NK-92 treated with Interleukin-12 subunit alpha and Interleukin-12 subunit beta, amount 100 ng/mL, for 24 hours (cell line): ENCODE measurements at places on chromosomes 7 and 10.

GRCh38 chr10:97827702-97828291 lies 21.8 kb upstream of the GOLGA7B start:
- DNase-seq: no peak

GRCh38 chr10:71475243-71475871 lies 78.6 kb downstream of the CDH23 start:
- no peak for DNase-seq

- no peak for DNase-seq
Observed at GRCh38 chr10:111439034-111439842, 362.4 kb downstream of the ADRA2A start.

DNA sequence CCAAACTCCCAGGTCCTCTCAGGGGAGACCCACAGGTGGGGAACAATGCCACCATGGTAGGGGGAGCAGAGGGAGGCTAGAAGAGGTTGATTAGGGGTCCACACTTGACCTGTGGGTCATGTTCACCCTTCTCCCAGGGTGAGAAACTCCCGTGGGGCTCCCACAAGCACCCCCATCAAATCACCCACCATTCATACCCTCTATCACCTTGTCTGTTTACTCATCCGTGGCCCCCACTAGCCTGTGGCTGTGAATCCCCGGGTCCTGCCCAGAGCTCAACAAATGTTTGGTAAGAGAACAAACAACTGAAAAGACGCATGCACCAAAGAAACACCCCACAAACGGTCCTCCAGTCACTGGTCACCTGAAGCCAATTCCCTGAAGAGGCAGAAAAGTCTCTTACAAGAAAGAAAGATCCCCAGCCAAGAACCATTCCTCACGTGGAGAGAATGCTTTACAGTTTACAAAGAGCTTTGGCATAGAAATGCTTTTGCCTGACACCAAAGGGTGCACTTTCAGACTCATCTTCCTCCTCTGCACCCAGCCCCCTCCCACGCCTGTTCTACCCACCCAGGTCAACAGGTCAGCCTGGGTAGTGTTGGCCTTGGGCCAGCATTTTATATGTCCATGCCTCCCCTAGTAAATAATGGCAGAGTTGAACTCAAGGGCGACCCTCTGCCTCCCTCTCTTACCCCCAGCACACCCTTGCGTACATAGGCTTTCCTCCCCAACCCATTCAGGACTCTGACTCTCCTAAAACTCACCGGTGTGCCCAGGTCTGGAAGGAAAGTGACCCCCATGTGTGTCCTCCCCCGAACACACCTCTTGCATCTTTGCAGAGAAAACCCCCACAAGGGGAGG lies 1.9 kb downstream of the ZCCHC24 start:
- no peak for DNase-seq

- DNase-seq: no peak
Observed at GRCh38 chr10:21523557-21524008, 1.9 kb downstream of the SKIDA1 start.

DNA sequence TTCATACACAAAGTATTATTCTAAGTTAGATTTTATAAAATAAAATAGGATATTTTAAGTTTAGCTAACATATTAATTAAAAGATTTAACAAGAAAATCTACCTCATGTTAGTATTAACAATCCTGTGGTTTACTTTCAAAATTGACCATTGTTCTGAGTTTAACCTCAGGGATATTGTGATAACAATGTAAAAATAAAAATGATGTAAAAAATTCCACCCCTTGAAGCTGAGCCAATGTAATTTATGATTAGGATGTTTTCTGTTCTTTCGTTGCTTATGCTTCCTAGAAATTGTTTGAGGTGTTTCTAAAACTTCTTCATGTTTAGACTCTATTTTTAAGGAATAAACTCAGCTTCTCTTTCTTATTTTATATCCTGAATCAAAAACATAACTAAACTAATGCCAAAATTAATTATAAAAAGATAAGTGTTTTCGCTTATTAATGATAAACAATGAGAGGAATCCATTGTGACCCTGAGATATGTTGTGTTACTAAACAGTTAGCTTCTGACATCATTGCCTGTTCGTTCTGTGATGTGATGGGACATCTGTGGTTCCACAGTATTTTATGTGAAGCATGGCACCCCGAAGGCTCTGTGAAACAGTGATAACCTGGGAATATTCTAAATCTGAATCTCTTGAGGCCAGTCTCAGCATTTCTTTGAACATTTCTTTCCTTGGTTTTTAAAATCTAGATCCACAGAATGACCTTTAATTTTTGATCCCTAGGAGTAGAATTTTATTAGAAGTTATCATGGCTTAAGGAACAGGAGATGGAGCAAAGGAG lies 340.8 kb downstream of the ARL4A start:
- no peak for DNase-seq

DNA sequence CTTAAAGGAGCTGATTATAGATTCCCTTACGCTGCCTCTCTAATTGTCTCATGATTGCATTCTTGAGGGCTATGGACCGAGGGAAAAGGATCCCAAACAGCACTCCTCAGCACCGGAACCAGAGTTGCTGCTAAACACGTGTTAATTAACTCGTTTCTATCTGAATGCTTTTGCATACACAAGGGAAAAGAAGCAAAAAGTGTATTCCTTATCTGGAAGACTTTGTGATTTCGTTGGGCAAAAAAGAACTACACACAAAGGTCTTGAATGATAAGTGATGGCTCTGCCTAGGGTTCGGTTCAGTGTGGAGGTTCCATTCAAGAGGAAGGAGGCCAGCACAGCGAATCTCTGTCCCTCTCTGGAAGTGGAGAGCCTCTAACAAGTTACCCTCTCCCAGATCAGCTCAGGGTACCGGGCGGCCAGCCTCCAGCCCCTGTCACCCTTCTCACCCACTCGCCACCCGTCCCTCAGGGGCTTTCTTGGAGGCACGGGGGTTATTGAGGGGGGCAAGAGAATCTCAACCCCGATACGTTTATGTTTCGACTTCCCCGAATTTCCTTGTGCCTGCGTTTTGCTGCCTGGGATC lies 515 bp upstream of the SLC4A2 start:
- DNase-seq: no peak

GRCh38 chr7:29042824-29043231 lies 84.7 kb upstream of the TRIL start:
- no peak for DNase-seq

- no peak for DNase-seq
Observed at GRCh38 chr7:95886501-95887090, 114.2 kb downstream of the DYNC1I1 start.

DNA sequence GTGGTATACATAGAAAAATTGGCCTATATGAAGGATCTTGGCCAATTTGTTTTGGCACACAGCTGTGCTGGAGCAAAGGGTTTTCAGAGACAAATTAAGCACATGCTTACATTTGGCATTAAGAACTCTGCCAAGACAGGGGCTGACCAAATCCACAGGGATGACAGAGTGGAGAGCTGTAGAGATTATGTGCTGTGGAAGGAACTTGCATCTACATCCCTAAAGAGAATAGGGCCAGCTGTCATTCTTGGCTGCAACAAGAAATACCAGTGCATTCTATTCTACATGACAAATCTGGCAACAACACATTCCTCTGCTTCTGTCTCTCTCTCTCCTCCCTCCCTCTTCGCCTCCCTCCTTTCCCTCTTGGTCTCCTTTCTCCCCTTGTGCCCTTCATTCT lies 75.6 kb downstream of the POM121L12 start:
- DNase-seq: no peak

DNA sequence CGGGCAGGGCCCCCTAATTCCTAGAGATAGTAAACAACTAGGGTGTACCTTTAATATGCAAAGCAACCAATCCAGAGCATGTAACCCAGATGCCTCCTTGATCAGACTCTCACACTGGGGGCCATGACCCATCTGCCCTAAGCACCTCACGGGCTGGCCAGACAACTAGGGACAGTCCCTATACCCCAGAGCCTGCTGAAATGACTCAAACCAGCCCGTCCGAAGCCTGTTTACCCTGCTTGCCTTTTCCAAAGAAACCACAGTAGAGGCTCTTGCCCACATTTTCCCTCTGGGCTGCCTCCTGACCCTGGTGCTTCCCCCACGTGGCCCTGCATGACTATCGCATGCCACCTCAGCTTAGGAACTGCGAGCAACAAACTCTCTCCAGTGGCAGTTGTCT lies 46.2 kb downstream of the RGS10 start:
- no peak for DNase-seq

- no peak for DNase-seq
Observed at GRCh38 chr7:38335128-38335491, 61.7 kb upstream of the TARP start.

DNA sequence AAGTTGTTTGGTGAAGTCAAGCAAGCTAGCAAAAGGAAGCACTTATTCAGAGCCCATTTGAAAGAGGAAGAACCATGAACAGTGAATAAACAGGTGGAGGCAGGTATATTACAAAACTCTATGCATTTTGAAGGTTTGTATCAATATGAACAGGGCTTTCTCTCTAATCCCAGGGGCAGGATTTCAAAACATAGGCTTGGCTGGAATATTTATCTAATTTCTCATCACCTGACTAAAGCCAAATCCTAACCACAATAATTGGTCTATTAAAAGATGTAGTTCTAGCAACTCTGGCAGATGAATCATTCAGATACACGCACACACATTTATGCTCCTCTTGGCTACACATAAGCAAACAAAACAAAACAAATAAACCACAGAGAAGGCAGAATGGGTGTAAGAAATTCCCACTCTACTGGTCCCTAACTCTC lies 554.4 kb downstream of the INHBA start:
- no peak for DNase-seq

- no peak for DNase-seq
Observed at GRCh38 chr10:21078410-21079329, 181.6 kb upstream of the NEBL start.

- DNase-seq: no peak
Observed at GRCh38 chr7:26309089-26309488, 17.4 kb downstream of the SNX10 start.

DNA sequence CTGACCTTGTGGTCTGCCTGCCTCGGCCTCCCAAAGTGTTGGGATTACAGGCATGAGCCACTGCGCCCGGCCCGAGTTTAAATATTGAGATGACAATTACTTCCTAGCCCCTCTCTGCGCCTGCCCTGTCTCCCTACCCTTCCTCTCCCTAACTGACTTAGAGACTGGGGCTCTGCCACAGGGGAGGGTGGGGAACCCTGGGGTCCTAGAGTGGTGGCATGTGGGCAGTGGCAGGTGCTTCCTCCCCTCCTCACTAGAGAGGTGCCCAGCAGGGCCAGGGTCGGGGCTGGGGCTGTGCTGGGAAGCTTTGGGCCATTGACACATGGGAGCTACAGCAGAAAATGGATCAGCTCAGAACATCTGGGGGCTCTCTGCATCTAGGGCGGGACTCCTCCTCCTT lies 7.0 kb upstream of the ACHE start:
- DNase-seq: no peak

- peak; percentile 56 for DNase-seq
Observed at GRCh38 chr10:119207713-119208552, 562 bp downstream of the GRK5 start.

DNA sequence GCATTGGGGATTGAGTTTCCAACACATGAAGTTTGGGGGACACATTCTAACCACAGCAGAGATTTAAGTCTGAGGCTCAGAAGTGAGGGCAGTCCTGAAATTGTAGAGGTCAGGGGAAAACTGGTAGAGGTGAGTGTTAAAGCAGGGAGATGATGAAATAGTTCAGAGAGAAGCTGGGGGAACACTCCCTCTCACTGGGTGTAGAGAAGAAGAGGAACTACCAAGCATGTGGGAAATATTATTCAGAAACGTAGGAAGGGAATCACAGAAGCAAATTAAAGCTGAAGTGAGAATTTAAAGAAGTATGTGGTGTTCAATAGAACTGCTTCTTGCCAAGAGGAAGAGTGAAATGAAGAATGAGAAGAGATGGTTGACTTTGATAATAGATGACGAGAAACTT lies 121.5 kb upstream of the FAM3C start:
- no peak for DNase-seq

DNA sequence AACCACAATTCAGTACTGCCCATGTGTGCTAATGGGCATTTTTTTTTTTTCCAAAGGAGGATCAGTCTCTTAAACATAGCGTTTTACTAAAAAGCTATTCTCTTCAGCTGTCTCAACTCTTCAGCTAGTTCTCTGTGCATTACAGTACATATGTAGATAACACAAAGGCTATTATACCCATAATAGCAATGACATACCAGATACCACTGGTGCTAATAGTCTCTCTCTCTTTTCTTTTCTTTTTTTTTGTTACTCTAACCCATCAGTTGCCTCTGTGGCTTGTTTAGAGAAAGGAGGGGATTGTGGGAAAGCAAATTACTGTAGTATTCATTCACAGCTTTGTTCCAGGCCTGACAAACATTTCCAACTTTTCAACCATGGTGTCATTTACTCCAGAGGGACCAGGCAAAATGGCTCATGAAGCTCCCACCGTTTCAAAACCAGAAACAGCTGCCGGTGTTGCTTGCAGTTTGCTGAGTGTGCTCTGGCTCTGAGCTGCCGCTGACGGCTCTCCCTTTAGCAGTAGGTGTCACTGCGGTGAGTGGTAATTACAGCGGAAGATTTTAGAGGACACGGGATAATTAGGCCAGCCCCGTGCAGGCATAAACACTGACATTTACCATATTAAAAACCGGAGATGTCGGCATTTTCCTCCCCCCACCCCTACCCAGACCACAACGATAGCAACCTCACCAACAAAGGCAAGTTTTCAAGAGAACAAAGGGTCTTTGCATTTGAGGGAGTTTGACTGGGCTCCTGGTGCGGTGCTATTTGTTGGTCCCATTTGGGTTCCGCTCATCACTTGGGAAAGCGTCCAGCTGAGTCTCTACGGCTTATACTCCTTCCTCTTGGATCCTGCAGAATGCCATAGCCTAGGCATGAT lies 1005.5 kb downstream of the KCNMA1 start:
- no peak for DNase-seq

- no peak for DNase-seq
Observed at GRCh38 chr7:24907311-24907886, 72.6 kb downstream of the OSBPL3 start.

- DNase-seq: no peak
Observed at GRCh38 chr7:148819697-148820360, 64.3 kb downstream of the EZH2 start.

DNA sequence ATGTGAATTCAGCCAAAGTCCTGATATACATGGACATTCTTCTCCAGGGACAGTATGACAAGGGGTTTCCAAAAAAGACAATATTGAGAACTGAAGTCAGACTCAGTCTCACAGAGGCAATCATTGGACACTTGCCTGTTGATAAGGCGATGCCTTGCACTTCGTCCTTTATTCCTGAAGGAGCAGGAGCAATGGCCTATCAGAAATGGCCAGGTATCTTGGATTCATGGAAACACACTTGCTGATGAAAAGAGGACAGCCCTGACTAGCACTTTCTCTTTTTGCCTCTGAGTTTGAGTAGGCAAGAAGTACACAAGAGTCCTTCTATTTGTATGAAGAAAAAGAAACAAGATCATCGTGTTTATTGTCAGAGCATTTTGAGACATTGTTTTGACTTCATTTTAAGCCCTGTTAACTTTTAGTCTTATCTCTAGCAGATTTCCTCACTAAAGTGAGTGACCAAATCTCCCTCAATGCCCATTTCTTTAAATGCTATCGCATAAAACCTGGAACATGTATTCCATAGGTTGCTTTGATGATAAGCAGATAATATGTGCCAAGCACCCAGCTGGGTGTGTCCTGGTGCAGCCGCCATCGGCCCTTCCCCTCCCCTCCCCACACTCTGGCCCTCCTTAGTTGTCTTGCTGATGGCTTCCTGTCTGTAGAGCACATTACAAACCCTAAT lies 26.6 kb downstream of the ST8SIA6 start:
- no peak for DNase-seq

GRCh38 chr7:117974891-117975290 lies 101.7 kb upstream of the CTTNBP2 start:
- no peak for DNase-seq

- DNase-seq: no peak
Observed at GRCh38 chr7:26443751-26444150, 152.1 kb downstream of the SNX10 start.
